Germinal center (tissue), 1 donor: ENCODE measurements at places on chromosomes 5 and 9.

- DNase-seq = no peak
Measured at GRCh38 chr5:111299831-111300432, 75.7 kb downstream of the CAMK4 start.

GRCh38 chr9:27151693-27152404 lies 42.8 kb downstream of the TEK start:
- no peak for DNase-seq

DNA sequence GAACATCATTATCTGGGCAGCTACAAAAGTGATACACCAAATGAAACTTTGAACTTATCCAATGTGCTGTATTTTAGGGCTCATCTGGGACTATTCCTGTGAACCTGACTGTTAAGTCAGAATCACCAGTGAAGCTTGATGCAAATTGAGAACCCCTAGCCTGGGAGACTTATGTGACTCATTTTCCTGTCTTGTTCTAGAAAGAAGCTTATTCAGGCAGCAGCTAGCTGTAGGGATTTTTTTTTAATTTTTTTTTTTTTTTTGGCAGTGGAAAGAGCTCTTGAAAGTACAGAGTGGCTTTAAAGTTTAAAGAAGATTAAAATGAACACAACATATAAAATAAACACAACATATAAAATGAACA lies 81.1 kb upstream of the TNFAIP8 start:
- DNase-seq = no peak

GRCh38 chr9:117718701-117719100 lies 14.5 kb downstream of the TLR4 start:
- no peak for DNase-seq

- no peak for DNase-seq
Measured at GRCh38 chr5:169870211-169870610, 110.1 kb downstream of the INSYN2B start.

- DNase-seq = no peak
Measured at GRCh38 chr9:83707518-83707767, 315 bp downstream of the UBQLN1 start.
